ENCODE measurements at places on chromosomes 11 and 22.
A peak's percentile ranks its signal among the peaks of the same experiment; 100 is the strongest.

DNA sequence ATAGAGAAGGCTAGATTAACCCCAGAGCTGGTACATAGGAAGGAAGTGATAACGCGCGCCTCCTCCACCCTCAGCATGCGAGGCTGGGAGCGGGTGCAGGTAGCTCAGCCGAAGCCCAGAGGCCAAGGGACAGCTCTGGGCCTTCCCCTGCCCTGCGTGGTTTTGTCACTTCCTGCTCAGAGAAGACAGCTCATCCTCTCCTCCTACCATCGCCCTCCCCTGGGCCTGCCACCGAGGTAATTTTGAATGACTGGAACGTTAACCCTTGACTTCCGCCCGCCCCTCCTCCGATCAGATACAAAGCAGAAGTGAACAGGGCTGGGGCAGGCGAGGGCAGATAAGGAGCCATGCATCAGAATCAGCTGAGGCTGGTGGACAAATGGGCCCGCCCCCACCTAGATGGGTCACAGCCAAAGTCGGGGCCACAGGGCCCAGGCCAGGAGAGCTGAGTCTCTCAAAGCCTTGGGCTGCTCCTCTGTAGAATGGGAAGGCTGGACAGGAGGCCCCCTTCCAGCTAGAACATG is 1.6 kb downstream of the RAC2 start:
- peak; percentile 89 for DNase-seq

DNA sequence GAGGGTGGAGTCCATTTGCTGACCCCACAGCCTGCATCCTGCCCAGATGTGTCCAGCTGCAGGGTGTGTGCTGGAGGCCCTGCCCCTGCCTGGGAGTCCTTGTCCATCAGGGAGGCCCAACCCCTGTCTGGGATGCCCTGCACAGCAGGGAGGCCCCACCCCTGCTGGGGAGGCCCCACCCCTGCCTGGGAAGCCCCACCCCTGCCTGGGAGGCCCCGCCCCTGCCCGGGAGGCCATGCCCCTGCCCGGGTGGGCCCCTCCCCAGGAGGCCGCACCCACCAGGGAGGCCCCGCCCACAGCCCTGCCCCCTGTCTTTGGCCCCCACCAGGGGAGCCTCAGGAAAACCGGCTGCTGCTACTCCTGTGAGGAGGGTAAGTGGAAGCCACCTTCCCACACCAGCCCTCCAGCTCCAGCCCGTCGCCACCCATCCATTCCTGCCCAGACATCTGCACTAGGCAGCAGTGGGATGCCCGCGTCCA is 37.2 kb downstream of the MUC5B start:
- peak; percentile 48 for DNase-seq

DNA sequence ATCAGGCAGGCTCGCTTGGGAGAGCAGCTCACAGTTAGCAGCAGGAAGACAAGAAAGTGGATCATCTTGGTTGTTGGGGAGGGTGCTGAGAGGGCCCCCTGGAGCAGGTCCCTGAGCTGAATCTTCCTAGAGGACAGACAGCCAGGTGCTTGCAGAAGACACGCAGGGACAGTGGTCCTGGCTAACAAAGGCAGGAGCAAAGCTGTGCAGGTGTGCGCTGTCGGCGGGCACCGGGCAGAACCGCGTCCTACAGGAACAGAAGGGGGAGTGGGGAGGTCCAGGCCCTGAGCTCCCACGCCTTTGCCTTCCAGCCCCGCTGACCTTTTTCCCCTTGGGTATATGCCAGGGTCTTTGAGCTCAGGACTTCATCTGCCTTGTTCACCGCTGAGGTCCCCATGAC is 30.1 kb upstream of the PARVB start:
- no peak for DNase-seq

DNA sequence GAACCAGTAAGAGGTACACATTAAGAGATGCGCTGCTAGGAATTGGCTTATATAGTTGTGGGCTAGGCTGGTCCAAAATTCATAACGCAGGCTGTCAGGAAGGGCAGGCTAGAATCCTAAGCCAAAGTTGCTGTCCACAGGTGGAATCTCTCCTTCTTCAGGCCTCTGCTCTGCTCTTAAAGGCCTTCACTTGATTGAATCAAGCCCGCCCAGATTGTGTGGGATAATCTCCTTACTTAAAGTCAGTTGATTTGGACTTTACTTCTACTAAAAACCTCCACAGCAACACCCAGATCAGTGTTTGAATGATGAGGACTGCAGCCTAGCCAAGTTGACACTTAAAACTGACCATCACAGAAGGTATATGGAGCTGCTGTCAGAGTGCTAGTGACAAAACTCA is 68.8 kb downstream of the LRRC32 start:
- no peak for DNase-seq

- no peak for DNase-seq
Measured at GRCh38 chr11:91312541-91312940, 912.1 kb upstream of the FAT3 start.

DNA sequence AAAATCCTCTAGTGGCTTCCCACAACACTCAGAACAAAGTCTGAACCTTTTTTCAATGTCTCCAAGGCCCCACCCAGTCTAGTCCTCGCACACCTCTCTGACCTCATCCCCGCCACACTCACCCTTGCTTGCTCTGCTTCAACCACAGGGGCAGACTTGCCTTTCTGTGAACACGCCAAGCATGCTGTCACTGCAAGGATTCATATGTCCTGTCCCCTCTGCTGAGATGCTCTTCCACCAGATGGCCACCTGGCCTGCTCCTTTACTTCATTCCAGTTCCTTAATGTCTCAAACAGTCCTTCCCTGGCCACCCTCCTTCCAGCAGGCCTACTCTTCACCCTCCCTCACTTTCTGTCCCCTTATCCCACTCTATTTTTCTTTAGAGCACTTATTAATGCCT is 60.6 kb upstream of the ARHGAP20 start:
- no peak for DNase-seq

DNA sequence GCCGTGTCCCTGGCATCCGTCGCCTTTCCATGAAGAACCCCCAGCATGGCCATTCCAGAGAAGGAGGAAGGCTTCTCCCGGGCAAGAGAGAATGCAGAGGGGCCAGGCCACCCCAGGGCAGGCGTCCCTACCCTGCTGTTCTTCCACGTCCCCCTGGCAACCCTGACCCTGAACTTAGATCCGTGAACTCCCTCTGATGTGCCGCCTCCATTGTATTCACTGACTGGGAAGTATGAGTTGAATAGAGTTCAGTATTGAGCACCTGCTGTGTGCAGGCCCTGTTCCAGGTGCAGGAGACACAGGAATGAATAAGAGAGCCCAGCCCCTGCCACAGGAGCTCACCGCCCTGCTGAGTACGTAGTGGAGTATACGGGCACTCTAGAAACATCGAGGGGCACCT is 29.1 kb upstream of the RELT start:
- DNase-seq, result no peak

GRCh38 chr22:17475318-17476230 is 87.7 kb upstream of the SLC25A18 start:
- no peak for DNase-seq

DNA sequence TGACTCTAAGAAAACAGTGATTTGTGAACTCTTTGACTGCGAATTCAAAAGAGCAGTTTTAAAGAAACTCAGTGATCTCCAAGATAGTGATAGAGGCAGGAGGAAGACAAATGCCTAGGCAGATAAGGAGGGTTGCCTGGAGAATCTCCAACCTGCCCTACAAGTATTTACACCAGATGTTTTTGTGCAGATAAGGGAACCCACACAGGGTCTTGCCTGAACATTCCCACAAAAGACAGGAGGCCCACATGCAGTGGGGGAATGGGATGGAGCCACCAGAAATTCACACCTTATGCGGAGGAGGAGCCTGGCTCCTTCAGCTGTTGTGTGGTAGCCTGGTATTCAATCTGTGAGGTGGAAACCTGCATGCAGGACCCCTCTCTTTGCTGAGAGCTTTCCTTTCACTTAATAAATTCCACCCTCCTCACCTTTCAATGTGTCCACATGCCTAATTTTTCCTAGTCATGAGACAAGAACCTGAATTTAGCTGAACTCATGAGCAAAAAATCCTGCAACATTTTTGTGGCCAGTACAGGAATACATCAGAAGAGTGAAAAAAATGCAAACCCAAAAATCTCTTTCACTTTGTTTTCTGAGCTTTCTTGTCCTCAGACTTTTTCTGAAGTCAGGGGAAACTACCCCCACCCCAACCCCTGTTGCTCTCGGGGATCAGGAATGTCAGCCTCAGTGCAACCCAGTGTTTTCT is 8.1 kb upstream of the GLYAT start:
- DNase-seq, result no peak

GRCh38 chr11:69239641-69240040 is 54.3 kb upstream of the MYEOV start:
- DNase-seq, result no peak

- DNase-seq, result peak; percentile 67
Measured at GRCh38 chr11:131668500-131669400, 298.3 kb downstream of the NTM start.

GRCh38 chr22:30354644-30355043 is 2.0 kb downstream of the SF3A1 start:
- DNase-seq, result no peak

GRCh38 chr11:17846852-17847453 is 112.4 kb downstream of the KCNC1 start:
- DNase-seq, result peak; percentile 19

- DNase-seq, result no peak
Measured at GRCh38 chr11:119789766-119790407, 60.9 kb upstream of the NECTIN1 start.

DNA sequence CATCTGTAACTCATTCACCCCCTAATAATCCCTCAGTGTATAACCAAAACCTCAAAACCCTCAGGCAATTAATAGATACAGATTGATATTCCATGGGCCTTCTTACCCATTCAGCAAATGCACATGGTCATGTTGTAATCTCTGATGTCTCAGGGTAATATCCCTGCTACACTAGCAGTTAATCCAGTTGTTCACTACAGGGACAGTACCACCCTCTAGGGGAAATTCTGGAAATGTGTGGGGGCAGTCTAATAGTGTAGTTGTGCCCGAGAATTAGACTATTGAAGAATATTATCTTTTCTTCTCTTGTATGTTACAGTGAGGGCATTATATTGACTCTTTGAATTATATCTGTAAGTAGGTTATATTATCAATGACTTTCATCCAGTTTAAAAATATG is 175.4 kb downstream of the CWF19L2 start:
- DNase-seq, result no peak

DNA sequence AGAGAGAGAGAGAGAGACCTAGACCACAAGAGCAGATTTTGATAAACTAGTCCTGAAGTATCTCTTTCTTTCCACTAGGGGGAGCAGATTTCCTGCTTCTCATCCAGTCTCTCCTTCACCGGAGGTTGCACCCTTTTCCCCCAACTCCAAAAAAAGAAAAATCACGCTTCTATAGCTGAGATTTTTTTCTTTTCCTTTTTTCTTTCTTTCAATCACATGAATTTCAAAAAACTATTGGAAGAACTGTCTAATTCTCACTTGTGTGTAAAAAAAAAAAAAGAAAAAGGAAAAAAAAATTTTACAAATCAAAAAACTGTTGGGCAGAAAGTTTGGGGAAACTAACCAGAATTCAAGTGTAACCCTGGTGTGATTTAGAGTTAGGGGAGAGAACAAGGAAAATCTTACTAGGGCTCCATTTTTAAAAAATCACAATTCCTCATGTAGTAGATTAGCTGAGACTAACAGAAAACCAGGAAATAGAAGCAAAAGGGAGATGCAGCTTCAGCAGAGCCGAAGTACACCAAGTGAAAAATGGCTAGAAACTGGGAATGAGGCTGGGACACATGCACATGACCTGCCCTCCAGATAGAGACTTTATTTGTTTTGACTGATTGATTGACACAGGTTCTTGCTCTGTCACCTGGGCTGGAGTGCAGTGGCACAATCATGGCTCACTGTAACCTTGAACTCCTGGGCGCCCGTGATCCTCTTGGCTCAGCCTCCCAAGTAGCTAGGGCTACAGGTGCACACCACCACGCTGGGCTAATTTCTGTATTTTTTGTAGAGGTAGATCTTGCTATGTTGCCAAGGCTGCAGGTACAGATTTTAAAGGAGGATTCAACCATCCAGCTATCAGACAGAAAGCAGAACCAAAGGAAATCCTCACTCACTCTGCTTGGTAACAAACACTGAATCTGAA is 27.1 kb downstream of the SDHD start:
- DNase-seq, result peak; percentile 74

DNA sequence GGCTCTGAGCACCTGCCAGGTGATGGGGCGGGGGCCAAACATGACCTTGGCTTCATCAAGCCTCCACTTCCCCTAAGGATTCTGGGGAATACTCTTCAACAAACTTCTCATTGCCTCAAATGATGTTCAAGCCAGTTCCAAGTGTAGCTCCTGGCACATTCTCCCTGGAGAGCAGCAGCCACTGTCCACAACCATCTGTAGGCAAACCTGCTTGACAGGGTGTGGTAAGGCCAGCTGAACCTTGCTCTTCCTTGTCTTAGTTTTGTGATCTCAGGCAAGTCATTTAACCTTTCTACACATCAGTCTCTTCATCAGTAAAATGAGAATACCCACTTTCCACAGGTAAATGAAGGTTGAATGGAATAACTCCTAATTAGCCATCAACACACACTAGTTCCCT is 323.3 kb downstream of the TENM4 start:
- no peak for DNase-seq

DNA sequence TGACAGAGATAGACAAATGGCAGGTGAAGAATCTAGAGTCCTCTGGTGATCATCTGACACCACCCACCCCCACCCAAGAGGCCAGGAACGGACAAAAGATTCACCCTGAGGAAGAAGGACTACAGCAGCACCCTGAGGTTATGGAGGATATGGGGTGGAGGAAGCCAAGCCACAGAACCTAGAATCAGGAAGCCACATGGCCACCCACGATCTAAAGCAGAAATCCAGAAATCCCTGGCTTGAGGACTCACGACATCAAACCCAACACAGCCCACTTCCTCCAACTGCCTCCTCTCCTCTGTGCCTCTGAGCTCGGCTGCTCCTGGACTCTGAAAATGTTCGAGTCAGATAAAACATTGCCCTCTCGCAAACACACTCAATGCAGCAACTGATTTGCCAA is 364.3 kb downstream of the SHANK2 start:
- DNase-seq, result no peak

GRCh38 chr22:33401291-33401690 is 343.1 kb upstream of the SYN3 start:
- DNase-seq, result no peak

- DNase-seq, result no peak
Measured at GRCh38 chr11:24820541-24820940, 323.7 kb downstream of the LUZP2 start.

DNA sequence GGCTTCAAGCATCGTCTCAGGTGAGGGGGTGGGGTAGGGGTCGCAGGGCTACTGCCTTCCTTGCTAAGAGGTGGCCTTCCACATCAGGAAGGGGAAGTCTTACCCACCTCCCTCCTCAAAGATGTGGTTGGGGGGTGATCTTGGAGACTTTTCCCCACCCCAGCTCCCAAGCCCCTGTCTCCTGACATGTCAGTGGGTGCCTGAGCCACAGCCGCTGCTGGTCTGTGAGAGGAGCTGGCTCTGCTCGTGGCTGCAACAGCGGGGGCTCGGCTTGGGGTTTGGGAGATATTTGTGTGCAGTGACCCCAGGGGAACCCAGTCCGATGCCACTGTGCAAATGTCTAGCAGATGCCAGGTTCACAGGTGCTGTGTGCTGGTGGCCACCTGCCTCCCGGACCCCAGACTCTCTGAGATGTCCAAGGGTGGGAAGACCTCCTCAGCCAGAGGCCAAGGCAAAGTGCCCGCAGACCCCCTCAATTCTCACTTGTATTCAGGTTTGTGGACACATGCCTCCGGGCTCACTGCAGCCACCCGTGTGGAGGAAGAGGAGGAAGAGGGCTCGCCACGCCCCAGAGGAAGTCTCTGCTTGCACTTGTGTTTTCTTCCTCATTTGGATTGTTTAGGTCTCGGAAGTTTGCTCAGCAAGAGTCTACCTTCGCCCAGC is 1.9 kb downstream of the KCNQ1 start:
- DNase-seq, result peak; percentile 55

- DNase-seq, result no peak
Measured at GRCh38 chr22:46357711-46358520, 22.4 kb downstream of the TRMU start.

GRCh38 chr11:62295504-62295903 is 3.4 kb downstream of the SCGB1D4 start:
- DNase-seq, result no peak
